ENCODE measurements at places on chromosomes 16 and 17.

DNA sequence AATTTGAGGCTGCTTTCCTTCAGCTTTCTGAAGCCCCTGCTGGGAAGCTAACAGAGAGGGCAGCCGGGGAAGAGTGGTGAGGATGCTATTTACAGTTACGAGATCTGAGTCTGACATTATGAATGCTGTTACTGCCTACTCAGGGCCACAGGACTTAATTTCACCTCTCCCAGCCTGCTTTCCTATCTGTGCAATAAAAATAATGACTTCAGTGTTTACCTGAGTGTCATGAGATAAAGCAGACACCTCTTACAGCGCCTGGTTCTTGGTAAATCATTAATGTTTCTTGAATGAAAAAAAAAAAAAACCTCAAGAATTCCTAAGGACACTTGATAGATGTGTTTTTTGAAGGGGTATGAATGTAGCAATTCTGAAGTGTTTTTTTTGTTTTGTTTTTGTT lies 24.2 kb upstream of the CPHXL start:
- no peak for DNase-seq

- no peak for DNase-seq
Measured at GRCh38 chr16:75197522-75198134, 9.3 kb downstream of the CTRB2 start.

- no peak for DNase-seq
Measured at GRCh38 chr17:1986783-1987451, 38.2 kb downstream of the RTN4RL1 start.

GRCh38 chr16:27677263-27677662 lies 127.3 kb downstream of the KATNIP start:
- no peak for DNase-seq

DNA sequence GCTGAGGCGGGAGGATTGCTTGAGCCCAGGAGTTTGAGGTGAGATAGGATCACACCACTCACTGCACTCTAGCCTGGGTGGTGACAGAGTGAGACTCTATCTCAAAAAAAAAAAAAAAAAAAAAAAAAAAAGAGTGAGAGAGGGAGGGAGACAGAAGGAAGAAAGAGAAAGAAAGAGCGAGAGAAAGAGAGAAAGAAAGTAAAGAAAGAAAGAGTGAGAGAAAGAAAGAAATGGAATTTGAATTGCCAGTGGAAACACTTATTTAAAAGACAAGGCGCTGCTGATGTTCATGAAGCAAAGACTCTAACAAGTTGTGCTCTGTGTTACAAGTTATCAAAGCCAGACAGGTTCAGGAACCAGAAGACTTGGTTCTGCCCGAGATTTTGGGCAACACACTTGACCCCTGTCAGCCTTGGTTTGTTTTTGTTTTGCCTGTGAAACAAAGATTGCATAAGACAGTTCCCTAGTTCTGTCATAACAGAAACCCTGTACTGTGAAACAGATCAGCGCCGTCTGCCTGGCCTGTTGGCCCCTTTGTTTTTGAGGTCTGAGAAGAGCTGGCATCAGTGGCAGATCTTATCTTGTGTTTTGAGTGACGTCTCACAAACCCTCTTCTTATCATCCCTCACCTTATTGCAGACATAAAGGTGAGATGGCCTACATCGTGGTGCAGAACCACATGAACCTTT lies 55.4 kb upstream of the ENDOV start:
- DNase-seq, result no peak

DNA sequence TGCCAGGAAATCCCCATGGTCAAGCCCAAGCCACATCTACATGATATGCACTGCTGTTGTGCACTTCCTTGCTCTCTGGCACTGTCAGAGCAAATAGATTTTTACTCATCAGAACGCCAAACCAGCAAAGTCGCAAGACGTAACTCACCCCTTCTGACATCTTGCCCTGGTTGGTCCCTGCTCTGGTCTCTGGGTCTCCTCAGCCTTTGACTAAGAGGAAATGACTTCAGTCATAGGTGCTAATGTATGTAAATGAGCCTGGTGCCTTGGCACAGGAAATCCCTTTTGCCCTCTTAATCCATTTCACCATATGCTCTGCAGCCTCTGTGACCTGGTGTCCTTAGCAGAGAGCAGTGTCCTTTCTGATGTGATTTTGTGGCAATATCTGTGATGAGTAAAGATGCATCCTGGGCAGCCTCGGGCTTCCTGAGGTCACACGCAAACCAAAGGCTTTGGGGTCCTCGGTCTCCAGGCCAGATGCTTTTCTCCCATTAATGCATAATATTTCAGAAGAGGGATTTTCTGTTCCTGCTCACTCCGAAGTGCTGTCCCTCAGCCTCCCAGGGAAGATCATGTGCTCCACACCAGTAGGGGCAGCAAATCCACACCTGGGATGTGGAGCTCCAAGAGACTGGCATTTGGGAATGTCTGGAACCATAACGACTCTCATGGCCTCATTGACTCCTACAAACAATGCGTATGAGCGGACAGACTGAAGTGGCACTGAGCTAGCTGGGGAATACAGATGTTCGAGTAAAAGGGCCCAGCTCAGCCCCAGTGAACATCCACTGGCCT lies 66.9 kb downstream of the GP2 start:
- DNase-seq, result peak; percentile 24

GRCh38 chr17:75476271-75476671 lies 19.8 kb downstream of the TMEM94 start:
- DNase-seq, result no peak

DNA sequence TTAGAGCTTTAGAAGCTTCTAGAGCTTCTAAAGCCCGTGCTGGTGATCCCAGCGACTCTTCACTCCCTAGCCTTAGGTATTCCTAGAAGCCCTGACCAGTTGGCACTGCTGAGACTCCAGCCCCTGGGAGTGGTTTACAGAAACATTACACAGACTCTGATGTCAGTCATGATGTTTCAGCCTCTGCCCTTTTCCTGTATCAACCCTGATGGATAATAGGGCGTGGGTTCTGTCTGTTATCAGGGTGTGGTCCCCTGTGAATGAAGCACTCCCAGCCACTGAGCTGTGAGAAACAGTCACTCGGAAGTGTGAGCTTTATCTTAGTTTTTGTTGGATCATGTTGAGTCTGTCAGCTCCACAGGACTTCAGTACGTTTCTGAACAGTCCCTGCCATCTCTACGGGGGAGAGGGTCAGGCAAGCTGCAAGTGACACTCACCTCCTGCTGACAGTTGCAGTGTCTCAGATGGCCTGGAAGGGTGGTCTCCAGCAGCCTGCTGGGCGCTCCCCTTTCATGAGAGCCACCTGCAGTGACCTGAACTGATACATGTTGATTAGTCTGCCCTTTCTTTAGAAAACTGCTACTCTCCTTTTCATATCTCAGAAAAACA lies 12.8 kb downstream of the GOSR2 start:
- no peak for DNase-seq

DNA sequence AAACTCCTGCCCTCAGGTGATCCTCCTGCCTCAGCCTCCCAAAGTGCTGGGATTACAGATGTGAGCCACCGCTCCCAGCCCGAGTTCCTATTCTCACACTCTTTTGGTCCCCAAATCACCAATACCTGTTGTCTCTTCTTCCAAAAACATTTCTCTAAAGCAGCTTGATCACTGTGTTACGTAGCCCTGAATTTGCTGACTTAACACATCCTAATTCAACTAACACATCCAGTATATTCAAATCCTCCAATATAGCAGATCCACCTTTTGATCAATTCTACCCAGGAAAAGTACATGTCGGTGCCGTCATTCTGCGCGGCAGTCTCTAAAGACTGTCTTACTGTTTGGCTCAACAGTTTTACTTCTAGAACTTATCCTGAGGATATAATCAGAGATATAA lies 191.3 kb downstream of the ZNF18 start:
- no peak for DNase-seq

DNA sequence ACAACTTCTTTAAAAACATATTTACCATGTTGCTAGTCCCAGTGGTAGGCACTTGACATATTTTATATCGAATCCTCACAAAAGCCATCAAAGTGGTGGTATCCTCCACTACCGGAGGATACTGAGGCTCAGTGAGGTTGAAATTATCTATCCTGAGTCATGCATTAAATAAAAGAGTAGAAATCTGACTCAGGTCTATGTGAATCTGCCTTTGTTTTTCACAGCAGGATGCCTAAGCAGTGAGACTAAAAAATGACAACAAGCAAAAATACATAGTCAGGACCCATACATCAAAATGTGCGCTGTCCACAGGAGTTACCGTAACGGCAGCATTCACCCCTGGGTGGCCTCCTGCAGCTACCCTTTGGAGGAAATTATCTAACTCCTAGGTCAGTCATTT lies 17.7 kb downstream of the BRD7 start:
- no peak for DNase-seq

DNA sequence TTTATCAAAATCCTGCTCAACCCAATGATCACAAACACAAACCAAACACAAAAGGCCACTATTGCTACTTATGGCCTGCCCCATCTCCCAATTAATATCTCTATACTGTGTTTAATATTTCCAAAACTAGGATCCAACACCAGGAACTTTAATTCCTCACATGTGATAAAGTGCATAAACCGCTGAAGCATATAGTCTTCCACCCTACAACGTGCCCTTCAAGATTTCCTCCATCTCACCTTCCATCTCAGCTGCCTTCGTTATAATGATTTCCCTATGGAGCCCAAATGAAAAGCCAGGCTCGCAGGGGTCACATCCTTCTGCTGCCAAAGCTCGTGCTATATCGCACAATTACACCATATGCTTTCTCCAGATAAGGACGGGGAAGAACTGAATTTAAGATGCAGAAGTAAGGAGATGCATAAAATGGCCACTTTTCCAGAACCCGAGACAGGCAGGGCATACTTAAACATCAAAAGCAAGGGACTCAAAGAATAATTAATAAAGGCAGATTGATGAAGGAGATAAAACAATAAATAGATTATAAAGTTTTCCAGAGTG lies 1.8 kb downstream of the MYH10 start:
- no peak for DNase-seq

DNA sequence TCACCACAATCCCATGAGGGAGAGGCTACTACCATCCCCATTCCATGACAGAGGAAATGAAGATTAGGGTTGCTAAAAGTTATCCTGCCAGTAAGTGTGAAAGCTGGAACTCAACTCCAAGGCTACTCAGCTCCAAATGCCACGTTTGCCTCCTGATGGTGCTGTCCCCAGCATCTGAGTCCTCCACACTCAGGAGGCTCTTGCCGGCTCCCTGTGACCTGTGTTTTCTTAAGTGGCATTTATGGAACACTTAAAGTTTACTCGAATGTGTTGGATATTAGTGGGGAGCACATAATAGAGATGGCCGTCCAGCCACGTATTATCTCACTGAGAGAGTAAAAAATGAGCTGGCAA lies 267.9 kb downstream of the CBLN1 start:
- DNase-seq, result no peak

DNA sequence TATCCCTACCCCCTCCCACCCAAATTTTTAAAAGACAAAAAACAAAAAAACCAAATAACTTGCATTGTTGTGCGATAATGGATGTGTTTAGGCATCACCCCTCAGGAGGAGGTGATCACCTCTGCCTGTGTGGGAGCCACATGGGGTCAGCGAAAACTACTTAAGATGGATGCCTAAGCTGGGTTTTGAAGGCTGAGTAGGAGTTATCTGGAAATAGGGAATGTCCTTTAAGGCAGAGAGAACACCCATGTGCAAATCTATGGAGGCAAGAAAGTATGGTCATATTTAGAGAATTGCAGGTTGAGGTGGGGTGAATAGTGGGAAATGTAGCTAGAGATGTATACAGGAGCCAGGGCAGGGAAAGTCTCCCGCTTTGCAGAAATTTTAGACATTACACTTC lies 5.6 kb upstream of the TACO1 start:
- no peak for DNase-seq

DNA sequence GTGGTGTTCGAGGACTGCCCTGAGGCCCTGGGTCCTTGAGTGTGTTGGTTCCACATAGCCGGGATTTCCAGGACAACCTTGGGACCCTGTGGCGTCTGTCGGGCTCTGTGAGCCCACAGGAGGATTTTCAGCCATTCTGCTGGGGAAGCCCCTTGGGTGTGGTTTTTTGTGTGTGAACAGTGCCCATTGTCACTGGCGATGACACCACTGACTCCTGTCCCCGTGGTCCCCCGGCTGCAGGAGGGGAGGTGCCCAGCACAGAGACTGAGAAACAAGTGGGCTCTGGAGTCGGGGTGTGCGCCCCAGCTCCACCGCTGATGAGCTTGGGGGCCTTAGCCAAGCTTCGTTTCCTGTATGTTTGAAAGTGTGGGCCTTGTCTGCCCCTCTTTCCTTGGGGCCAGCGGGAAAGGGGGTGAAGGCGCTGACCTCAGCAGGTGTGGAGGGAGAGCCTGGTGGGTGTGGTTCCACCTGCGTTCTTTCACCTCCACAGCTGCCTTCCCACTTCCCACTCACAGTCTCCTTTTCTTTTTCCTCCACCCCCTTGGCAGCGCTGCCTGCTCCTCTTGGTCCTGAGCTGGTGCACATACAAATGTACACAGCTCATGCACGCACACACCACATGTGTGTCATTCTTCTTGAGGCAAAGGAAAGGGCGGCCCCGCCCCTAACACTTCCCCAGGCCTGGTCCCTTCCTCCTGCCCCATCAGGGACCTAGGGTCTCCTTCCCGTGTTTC lies 16.1 kb downstream of the MGRN1 start:
- DNase-seq, result no peak

DNA sequence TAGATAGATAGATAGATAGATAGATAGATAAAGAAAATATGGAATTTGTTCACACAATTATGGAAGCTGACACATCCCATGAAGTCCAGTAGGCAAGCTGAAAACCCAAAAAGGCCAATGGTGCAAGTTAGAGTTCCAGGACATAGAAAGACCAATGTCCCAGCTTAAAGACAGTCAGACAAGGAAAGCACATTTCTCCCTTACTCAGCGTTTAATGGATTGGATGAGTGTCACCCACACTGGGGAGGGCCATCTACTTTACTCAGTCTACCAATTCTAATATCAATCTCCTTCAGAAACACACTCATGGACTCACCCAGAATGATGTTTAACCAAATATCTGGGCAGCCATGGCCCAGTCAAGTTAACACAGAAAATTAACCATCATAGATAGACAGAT lies 327.7 kb upstream of the CDH11 start:
- no peak for DNase-seq

DNA sequence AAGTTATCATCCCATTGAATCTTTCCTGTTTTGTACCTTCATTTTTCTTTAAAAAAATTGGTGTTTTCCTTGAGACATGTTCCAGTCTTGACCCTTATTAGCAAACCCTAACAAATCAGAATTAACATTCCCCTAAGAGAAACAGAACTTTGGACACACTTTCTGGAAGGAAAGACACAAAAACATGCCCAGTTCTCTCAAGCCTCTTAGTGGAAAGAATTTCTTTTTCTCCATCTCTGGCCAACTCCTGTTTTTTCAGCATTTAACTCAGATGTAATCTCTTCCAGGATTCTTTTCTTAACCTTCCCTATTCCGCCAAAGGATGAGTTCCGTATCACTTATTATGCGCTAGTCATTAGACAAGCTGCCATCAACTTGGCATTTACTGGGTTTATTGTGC lies 23.9 kb upstream of the CDH8 start:
- no peak for DNase-seq
